ENCODE measurements at places on chromosomes 7 and 10.

- peak; percentile 60 for DNase-seq
Observed at GRCh38 chr10:71632896-71633600, 86.5 kb downstream of the C10orf105 start.

DNA sequence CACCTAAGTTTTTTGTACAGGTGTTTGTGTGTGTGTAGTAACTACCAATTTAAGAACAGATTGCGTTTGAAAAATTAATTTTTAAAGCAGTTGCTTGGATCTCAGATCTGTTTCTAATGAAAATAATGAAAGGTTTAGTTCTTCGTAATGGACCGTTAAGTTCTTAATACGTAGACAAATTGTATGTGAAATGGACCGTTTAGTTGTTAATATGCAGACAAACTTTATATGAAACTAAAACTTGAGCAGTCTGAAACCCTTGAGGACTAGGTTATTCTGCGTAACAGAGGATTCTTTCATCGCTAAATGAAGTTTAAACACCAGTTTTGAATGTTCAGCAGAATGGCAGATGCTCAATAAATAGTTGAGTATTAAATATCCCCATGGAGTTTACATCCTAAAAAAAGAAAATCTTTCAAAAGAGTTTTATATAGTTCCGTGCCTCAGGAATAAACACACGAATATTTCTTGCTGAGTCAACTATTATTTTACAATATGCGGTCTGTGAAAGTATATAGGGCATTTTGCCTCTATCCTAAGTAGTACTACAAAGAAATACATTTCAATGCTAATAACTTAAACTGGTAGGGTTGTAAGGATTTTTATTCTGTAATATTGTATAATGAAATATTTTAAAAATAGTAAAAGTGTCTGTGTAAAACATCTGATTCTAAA, 1.2 kb downstream of the DBF4 start:
- no peak for DNase-seq

GRCh38 chr10:69366738-69367137, 50.0 kb downstream of the TACR2 start:
- no peak for DNase-seq

- DNase-seq, result no peak
Observed at GRCh38 chr10:89330537-89331212, 2.9 kb downstream of the IFIT3 start.

- DNase-seq, result no peak
Observed at GRCh38 chr10:66782776-66783175, 143.1 kb upstream of the LRRTM3 start.

GRCh38 chr7:29115753-29116152, 30.6 kb downstream of the CPVL start:
- DNase-seq, result no peak

DNA sequence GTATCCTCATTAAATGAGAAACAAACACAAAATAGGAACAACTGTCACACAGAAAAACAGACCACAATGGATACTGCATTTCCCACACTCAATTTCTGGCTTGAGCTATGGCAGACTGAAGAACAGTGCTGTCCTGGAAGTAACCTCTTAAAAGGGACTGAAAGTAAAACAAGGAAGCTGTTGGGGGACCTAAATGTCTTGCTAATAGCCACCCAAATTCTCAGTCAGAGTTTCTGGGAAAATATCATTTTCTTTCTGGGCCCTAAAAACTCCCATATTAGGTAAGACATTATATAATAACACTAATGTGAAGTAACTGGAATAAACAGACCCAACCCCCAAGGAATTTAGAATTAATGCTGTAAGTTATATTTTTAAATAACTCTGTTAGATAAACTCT, 80.9 kb upstream of the TFEC start:
- no peak for DNase-seq

DNA sequence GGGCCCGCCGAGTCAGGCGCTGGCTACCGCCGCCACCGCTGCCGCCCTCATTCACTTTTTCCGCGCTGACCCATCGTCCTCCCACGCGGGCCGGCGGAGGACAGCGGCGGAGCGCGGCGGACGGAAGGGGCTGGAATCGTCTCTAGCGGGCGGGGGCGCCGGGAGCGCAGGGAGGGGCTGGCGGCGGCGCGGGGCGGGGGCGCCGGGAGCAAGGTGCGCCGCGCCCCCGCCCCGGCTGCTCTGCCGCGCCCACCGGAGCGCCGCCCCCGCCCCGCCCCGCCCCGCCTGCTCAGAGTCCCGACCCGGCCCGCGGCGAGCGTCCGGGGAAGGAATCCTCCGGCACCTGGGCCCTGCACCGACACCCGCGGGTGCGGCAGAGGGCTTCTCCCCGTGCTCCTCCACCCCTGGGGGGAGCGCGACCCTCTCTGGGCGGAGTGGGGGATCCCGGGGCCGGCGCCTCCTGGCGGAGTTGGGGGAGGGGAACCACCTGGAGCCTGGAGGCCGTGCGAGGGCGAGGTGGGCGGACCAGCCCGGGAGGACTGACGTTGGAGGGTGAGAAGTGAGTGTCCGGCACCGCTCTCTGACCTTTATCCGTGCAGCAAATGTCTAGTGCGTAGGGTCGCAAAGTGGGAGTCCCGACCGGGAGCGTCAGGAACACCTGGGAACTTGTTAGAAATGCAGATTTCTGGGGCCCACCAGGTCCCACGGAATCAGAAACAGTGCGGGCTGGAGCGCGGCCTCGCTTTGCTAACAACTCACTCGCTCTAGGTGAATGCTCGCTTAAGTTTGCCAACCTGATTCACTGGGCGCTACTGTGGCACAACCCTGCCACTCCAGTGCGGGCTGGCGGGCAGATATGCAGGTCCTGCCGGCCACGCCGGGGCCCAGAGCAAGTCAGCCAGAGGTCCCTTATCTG, at the start of gene COBL:
Gene COBL, minus strand, starts transcription at position 144 of the 916 bp plus-strand sequence. CDS start 176 bp downstream, outside the sequence.
- DNase-seq, result peak; percentile 72

GRCh38 chr7:142908921-142909890, 23.7 kb upstream of the TRPV6 start:
- peak; percentile 26 for DNase-seq

DNA sequence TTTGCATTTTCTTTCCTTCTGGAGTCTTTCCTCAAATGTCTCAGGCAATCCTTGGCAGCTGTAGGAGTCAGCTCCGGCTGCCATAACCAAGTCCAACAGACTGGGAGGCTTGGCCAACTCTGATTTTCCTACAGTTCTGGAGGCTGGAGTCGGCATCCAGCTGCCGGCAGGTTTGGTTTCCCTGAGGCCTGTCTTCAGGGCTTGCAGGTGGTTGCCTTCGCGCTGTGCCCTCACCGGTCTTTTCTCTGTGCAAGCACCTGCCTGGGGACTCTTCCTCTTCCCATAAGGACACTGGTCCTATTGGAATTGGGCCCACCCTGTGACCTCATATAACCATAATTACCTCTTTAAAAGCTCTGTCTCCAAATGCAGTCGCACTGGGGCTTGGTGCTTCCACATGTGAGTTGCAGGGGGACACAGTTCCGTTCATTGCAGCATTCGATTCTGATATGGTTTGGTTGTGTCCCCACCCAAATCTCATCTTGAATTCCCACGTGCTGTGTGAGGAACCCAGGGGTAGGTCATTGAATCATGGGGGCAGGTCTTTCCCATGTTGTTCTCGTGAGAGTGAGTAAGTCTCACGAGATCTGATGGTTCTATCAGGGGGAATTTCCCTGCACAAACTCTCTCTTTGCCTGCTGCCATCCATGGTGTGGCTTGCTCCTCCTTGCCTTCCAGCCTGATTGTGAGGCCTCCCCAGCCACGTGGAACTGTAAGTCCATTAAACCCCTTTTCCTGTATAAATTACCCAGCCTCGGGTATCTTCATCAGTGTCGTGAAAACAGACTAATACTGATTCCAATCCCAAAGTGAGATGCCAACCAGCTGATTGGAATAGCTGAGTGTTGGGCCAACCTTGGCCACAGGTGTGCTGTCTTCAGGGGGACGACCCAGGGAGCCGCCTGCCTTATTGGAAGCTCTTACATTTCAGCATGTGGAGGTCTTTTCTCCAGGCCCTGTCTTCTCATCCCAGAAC, 7.9 kb downstream of the GALNTL5 start:
- no peak for DNase-seq

- no peak for DNase-seq
Observed at GRCh38 chr7:22681312-22681711, 45.7 kb upstream of the IL6 start.

- no peak for DNase-seq
Observed at GRCh38 chr7:102875700-102876295, 37.0 kb upstream of the LRRC17 start.

GRCh38 chr10:133618851-133619250, 7.7 kb downstream of the FRG2B start:
- no peak for DNase-seq

- peak; percentile 63 for DNase-seq
Observed at GRCh38 chr10:32005050-32005449, 51.2 kb downstream of the KIF5B start.

GRCh38 chr7:125465527-125465926, 535.9 kb upstream of the POT1 start:
- no peak for DNase-seq

DNA sequence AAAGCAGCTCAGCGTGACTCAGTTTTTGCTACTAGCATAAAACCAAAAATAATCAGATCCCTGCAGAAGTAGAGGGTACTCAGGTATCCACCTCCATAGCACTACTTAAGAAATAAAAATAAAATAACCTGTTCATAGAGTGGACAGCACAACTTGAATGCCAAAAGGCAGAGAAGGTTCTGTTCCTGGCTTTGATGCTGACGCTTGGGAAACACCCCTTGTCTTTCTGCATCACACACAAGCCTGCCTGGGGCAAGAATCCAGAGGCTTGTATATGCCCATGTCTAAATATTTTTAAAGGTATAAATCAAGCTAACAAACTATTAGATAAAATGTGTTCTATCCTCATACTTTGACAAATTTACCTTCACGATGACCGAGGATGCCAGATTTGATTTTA, 207.3 kb downstream of the KIAA1217 start:
- no peak for DNase-seq

GRCh38 chr7:25126751-25127150, 1.7 kb upstream of the CYCS start:
- no peak for DNase-seq

DNA sequence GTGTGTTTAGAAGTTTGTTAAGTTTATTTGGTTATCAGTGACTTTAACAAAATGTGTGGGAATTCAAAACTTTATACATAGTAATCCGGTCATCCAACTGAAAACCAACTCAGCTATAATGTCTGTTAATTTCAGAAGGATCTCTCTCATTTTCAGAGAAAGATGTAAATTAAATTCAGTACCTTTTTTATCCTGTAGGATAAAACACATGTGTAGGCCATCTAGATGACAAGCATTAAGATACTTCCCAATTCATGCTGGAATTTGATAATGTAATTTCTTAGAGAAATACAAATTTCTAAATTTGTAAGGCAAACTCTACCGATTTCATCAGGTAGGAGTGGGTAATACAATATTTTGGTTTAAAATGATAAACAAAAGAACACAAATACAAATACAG, 43.4 kb upstream of the STEAP4 start:
- DNase-seq, result no peak

GRCh38 chr7:18445483-18445882, 50.1 kb upstream of the HDAC9 start:
- DNase-seq, result no peak

DNA sequence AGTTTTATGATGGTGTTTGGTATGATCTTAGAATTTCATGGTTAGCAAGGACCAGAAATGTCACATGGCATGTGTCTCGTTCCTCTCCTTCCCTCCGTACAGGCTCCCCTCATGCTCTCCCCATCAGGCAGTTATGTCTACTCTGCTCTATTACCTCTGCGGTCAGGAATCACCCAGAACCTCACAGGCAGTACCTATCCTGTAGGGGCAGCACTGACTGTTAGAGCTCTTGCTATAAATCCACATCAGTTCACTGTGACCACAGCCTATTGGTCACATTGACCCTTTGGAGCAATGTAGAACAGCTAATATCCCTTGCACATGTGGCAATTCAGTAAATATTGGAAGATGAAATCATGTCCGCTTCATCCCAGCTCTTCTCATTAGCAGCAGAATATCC, 151.8 kb downstream of the WNT2 start:
- DNase-seq, result peak; percentile 26

GRCh38 chr7:5519515-5519928, 95.9 kb upstream of the TNRC18 start:
- no peak for DNase-seq

All from neural progenitor cell (in vitro differentiated cells).